ENCODE measurements at places on chromosomes 5 and 9.

GRCh38 chr5:171628633-171628974 lies 157.0 kb upstream of the SMIM23 start:
- no peak for DNase-seq

DNA sequence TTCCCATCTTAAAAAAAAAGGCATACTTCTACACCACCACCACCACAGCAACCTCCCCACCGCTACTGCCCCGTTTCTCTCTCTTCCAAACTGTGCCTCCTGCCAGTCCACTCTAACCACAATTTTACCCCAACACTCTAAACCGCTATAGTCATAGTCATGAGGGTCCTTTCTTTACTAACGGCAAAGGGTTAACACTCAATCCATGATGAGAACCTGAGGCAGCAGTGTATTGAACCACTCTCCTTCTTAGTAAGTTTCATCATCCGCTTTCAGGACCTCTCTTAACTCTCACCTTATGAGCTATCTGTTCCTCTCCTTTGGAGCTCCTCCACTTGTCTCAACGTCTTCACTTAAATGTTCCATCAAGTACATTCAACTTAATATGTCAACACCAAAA lies 34.0 kb downstream of the IDNK start:
- no peak for DNase-seq

DNA sequence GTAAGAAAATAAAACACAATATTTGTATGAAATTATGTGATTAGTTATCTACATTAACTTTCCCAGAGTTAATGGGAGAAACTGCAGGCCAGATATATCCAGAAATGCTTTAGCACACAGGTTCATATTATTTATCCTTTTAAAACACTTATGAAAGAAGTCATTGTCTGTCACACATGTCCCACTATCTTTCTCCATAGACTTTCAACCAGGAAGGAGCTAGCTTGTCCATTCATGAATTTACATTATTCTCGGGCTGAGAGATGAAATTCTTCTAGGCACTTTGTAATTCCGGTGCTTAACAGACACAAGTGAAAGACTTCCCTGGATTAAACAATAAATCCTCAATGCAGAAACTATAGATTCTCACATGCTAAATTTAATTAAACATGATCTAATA lies 1043.2 kb downstream of the CDH9 start:
- no peak for DNase-seq

GRCh38 chr9:99155736-99156135 lies 50.8 kb downstream of the TGFBR1 start:
- no peak for DNase-seq

- DNase-seq, result no peak
Measured at GRCh38 chr5:83125560-83125959, 48.2 kb downstream of the XRCC4 start.

DNA sequence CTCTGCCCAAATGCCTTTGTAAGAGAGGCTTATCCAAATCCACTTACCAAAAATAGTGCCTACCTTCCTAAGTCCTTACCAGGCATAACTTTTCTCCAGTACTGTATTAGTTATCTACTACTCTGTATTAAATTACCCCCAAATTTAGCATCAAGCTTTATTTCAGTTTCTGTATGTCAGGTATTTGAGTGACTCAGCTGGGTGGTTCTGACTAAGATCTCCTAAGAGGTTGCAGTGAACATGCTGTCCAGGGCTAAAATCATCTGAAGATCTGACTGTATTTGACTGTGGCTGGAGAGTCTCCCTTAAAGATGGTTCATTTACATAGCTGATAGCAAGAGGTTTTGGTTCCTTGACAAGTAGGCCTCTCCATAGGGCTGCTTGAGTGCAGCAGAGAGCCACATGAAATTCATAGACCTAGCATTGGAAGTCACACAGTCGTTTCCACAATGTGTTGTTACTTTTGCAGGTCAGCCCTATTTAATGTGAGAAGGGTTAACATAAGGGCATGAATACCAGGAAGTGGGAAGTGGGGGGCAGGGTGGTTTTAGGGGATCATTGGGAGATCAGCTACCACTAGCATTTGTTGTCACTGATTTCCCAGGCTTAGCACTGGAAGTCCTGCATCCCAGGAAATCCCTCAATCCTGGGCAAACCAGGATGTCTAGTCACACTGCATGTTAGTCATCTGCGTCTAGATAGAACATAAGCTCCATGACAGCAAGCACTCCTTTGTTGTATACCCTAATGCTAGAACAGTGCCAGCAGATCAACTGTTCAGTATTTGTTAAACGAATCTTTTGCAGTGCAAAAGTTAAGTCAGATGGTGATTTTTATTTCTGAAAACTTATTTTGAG lies 2.0 kb upstream of the ZNF622 start:
- no peak for DNase-seq

- DNase-seq, result no peak
Measured at GRCh38 chr5:111928511-111928910, 171.5 kb upstream of the NREP start.

GRCh38 chr9:113589890-113590289 lies 126.4 kb downstream of the RGS3 start:
- DNase-seq, result no peak

GRCh38 chr9:130938652-130939404 lies at the start of gene FIBCD1:
TSS of gene FIBCD1 (minus strand) at chr9:130939247. CDS start at chr9:130938607, 640 bp downstream.
- no peak for DNase-seq

- no peak for DNase-seq
Measured at GRCh38 chr5:151591144-151591819, at the start of gene FAT2. TSS of gene FAT2 (minus strand) at chr5:151591331. CDS start at chr5:151568931, 22,400 bp downstream.

- no peak for DNase-seq
Measured at GRCh38 chr9:112680731-112681402, 37.0 kb downstream of the INIP start.

DNA sequence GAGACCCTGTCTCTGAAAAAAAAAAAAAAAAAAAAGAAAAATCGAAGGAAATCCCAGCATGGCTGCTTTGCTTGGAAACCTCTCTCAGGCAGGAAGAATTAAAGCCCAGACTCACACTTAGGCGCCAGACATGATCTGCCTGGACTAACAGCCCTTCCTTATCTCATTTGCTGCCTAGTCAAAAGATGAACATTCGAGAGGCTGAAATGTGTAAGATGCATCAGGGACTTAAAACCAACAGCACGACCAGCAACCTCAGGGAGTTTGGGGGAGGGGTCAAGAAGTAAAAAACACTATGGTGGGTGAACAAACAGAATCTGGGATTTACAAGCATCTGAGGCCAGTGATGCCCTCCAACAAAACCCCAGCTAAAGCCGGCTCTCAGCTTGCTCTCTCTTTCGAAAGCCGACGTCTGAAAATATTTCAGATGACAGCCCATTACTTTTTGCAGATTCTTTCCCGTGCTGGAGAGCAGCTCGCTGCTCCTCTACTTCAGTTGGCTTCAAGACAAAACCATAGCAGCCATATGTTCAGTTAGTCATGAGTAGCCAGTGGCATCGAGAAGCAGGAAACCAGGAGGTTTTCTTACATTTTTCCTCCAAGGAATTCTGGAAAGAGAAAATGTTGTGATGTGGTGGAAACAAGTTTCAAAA lies 249.9 kb downstream of the MARCHF11 start:
- no peak for DNase-seq

DNA sequence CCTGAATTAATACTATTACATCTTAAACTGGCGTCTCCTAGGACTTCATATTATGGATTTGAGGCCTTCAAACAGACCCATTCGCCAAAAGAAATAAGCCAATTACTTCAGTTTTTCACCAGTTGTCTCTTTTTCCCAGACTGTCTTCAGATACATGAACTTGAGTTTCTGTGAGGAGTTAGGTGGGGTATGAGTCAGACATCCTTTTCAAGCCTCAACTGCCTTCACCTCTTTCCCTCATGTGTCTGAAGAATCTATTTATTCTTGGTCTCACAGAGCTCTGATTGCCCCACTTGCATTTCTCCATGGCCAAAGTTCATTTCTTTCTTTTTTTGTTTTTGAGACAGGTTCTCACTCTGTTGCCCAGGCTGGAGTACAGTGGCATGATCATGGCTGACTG lies 12.5 kb downstream of the WNT8A start:
- DNase-seq, result no peak

DNA sequence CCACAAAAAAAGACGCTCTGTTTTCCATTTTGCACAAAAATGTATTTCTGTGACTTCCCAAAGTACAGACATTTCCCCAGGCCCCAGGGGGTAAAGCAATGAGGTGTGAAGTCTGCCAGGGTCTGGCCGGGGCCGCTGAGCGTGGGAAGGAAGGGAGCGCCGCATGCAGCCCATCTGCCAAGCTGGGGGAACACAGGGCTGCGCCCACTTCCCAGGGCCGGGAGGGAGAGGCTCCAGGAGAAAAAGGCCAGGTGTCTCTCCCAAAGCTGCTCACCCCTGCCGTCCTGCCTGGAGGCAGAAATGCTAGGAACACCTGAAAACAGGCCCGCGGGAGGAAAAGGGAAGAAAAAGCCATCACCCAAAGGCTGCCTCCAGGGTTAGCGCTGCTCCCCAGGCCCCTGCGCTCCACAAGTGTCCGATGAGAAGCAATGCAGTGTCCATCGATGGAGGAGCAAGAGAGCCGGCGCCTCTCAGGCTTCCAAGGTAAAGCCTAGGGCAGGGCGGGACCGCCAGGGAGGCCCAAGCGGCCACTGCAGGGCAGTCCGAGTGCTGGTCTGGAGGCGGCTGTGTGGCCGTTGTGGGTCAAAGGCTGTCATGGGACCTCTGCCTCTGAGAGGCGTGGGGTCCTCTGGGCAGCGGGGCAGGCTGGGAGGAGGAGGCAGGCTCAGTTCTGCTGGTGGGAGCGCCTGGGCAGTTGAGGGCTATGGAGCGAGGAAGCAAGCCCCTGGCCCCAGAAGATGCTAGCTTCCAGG lies 6.0 kb upstream of the ZDHHC12 start:
- no peak for DNase-seq

- DNase-seq, result no peak
Measured at GRCh38 chr5:168467755-168468330, 18.4 kb upstream of the RARS1 start.

DNA sequence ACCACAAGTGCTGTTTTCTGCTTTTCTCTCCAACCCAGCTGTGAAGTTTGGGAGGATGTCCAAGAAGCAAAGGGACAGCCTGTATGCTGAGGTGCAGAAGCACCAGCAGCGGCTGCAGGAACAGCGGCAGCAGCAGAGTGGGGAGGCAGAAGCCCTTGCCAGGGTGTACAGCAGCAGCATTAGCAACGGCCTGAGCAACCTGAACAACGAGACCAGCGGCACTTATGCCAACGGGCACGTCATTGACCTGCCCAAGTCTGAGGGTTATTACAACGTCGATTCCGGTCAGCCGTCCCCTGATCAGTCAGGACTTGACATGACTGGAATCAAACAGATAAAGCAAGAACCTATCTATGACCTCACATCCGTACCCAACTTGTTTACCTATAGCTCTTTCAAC lies 145.2 kb downstream of the RORB start:
- no peak for DNase-seq

- DNase-seq, result no peak
Measured at GRCh38 chr5:141521244-141521781, 32.4 kb downstream of the PCDHGC5 start.

DNA sequence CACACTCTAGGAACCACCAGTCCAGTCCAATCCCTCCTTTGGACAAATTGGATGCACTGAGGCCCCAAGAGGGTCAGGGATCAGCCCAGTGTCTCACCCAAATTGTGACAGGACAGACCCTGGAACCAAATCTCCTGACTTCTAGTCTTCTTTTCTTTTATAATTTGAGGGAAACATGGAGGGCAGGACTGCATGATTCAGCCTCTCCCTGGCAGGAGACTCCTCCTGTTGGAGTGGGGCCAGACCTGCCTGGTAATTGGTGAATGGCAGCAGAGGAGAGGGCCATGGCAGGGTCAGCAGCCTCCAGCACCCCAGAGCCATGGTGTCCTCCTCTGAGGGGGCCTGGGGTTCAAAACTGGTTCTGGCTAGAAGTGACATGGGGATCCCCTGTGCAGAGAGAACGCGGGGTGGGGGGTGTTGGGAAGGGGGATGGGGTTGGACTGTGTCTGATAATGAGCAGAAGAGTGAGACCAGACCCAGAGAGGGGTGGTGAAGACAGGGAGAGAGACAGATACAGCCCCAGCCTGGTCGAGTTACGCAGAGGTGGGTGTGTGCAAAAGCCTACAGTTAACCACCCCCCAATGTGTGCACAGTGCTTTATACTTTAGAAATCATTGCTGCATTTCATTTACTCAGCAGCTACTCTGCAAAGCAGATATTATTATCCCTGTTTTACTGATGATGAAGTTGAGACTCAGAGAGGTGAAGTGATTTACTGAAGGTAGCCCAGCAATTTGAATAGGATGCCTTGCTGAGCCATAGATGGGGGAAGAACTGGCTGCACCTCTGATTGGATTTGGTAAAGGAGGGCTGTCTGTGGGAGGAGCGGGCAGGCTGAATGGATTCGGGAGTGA lies 3.8 kb upstream of the SYNPO start:
- DNase-seq, result no peak

GRCh38 chr5:139881143-139881733 lies 85.6 kb downstream of the PSD2 start:
- no peak for DNase-seq
